ENCODE measurements at places on chromosomes 12 and 14.

GRCh38 chr14:96863986-96864330, 66.8 kb downstream of the VRK1 start:
- no peak for DNase-seq

- DNase-seq, result no peak
These were observed 155.5 kb downstream of the SYT1 start for GRCh38 chr12:79020106-79020505.

DNA sequence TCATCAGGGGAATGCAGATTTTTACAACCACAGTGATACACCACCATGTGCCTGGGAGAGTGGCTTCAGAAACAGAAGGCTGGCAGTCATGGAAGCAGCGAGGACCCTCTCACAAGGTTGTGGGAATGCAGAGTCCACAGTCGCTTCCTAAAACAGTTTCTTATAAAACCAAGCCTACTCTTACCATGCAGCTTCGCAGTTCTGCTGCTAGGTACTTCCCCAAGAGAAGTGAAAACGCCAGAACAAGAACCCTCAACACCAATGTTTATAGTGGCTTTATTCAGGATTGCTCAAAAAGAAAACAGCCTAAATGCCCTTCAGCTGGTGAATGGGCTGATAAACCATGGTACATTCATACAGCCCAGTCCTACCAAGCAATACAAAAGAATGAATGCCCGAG, 87.2 kb downstream of the DDX51 start:
- no peak for DNase-seq

DNA sequence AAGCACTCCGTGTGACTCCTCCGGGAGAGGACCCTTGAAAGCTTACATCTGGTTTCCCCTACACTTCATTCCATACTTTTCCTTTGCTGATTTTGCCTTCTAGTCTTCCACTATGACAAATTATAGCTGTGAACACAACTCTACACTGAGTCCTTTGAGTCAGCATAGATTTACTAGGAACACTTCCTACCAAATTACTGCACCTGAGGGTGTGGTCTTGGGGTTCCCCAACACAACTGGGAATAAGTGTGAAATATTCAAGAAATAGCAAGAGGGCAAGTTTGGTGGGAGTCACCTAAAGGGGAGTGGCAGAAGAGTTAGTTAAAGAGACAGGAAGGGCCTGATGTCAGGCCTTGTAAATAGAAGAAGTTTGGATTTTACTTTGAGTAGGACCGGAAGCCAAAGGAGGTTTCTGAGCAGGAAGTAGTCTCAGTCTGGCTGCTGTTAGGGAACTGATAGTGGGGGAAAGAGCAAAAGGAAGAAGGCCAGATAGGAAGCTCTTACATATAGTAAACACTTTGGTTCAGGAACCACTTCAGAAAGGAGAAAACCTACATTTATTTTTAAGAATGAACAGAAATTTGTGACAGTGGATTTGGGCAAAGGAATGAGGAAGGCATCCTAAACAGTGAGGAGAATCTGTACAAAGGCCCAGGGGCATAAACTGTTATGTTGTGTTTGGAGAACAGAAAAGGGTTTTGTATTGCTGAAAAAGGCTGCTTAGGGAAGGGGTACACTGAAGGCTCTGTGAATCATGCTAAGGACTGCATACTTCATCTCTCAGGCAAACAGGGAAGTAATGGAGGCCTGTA, 14.2 kb downstream of the SEL1L start:
- no peak for DNase-seq

- DNase-seq, result no peak
These were observed 10.7 kb downstream of the DYRK4 start for GRCh38 chr12:4572680-4573079.

DNA sequence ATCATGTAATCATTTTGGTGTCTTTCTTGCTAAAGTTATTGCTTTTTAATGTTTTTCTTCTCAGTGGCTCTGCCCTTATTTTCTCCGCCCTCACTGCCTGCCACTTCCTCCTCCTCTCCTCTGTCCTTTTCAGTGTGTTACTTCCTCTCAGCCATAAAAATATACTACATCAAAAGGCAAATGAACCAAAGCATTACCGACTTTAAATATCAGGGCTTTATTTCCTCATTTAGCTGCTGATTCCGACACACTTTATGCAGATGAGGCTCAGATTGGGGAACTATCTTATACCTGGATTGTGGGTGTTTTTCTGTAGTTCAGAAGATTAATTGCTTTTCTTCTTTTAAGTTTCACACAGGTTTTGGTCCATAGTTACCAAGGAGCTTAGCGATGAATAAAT, 118.1 kb downstream of the CMAS start:
- peak; percentile 43 for DNase-seq

- peak; percentile 40 for DNase-seq
These were observed 7.4 kb upstream of the TESPA1 start for GRCh38 chr12:54991991-54992375.

DNA sequence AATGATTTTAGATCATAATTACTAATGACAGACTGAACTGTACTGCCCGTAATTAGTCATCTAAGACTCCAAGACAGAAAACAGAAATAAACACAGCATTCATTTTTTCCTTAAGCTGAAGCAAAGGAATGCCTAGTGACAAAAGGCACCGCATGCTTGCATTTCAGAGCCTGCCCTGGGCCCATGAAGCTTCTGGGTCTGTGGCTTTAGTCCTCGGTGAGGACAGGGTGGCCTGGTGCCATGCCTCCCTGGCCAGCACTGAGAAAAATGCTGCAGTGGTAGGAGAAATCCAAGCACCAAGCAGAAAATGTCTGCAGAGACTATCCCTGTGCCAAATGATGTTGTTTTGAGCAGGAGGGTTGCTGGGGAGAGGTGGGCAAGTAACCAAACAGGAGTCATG, 171.6 kb downstream of the CALM1 start:
- DNase-seq, result no peak

DNA sequence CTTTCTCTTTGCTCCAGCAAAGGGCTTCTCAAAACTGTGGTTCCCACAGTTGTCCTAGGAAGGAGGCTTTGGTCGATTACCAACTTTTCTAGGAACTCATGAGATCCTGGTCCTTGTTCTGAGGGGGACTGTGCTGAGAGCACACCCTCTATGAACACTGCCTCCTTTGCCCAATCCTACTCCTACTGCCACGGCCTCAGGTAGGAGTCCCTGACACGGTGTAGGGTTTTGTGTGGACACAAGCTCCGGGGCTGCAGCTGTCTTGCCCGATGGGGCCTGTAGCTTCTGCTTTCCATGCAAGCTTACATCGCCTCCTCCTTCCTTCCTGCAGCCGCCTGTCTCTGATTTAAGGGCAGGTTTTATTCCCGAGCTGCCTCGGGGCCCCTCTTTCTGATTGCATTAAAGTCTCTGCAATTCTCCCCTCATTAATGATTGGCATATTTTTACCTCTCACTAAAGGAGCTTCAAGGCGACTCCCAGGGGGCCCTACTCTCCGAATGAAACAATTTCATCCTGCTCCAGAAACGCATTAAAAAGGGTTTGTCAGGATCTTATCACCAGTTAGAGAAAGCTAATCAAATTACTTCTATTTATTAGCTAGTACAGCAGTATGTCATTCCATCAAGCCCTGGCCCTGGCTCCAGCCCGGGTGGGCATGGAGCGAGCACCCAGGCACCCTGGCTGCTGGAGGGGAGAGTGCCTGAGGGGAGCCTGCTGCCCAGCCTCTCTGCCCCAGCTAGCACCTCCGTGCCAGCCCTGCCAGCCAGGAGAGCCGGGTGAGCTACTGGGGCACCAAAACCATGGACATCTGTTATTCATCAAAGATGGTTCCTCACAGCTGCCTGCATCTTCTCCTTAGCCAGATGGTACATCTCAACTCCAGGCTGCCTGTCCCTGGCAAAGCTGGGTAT, 38.0 kb upstream of the ESRRB start:
- DNase-seq, result no peak

- DNase-seq, result no peak
These were observed 4.5 kb upstream of the CDKN3 start for GRCh38 chr14:54392131-54392859.

- DNase-seq, result no peak
These were observed 191.5 kb upstream of the LRIG3 start for GRCh38 chr12:59111851-59112250.

- no peak for DNase-seq
These were observed 24.9 kb upstream of the CHGA start for GRCh38 chr14:92897922-92898565.

DNA sequence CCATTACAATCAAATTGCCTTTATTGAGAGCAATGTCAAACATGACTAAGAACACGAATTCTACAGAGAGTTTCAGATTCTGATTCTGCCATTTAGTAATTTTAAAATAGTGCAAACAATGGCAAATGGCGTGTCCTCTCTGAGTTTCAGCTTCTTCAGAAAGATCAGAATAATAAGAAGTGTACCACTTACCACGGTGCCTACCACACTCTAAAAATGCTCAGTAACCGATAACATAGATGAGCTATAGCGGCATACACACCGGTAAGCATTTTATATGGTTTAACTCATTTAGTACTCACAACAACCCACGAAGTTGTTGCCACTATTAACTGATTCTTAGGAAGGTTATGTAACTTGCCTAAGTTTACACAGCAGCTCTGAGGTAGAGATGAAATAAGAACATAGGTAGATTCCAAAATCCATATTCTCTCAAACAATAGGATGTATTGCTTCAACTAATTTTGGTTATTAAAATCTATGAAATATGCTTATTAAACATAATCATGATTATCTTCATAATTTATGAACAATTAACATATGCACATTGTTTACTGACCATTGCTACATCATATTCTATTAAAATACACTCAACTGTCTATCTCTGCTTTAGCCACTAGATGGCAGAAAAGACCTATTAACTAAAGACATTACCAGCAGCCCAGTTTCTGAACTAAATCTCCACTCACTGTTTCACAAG, 38.3 kb downstream of the SLC6A15 start:
- DNase-seq, result peak; percentile 2

GRCh38 chr14:24196071-24197055, 1.1 kb upstream of the TM9SF1 start:
- DNase-seq, result no peak

GRCh38 chr14:95061317-95062093, 95.8 kb downstream of the DICER1 start:
- DNase-seq, result no peak

DNA sequence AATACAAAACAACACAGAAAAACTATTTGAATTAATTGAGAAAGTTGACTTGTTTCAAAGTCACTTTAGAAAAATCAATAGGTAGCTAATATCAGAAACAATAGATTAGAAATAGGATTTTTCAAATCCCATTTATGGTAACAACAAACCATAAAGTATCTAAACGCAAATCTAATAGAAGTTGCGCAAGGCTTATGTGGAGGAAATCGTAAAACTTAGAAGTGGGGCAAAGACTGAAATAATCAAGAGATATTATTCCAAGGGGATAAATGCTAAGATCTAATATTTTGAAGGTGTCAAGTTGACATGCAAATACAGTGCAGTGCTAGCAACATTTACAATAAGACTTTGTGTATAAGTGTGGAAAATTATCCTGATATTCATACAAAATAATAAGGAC, 87.2 kb downstream of the TRHDE start:
- no peak for DNase-seq

DNA sequence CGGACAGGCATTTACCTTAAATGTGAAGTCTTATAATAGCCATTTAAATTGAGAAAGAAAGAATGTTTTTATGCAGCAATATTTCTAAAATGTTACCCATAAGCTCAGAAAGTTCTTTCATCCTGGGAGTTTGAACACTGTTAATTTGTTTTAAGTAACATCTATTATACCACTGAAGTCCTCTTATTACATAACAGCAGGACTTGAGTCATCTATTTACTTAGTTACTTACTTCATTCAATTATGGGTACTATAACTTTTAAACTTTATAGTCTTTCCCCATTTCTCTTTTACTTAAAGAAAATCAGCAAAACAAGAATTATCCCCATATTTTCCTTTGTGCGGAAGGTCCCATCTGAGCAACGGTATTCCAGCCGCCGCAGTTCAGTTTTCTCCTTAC, 473.1 kb downstream of the ETNK1 start:
- no peak for DNase-seq

- DNase-seq, result peak; percentile 38
These were observed 10.0 kb downstream of the LRCOL1 start for GRCh38 chr12:132600048-132601032.

- no peak for DNase-seq
These were observed 118.6 kb upstream of the SYT1 start for GRCh38 chr12:78746001-78746400.

- no peak for DNase-seq
These were observed 38.3 kb downstream of the SRGAP1 start for GRCh38 chr12:63882844-63883243.

GRCh38 chr12:42299392-42300308, 26.2 kb downstream of the ZCRB1 start:
- DNase-seq, result no peak

- DNase-seq, result no peak
These were observed 69.4 kb upstream of the RHOJ start for GRCh38 chr14:63134801-63135200.

- DNase-seq, result no peak
These were observed 460.9 kb upstream of the SYT1 start for GRCh38 chr12:78403681-78404080.

- DNase-seq, result no peak
These were observed 36.1 kb downstream of the ZFC3H1 start for GRCh38 chr12:71627438-71628002.

- no peak for DNase-seq
These were observed 1.8 kb downstream of the FLRT2 start for GRCh38 chr14:85531587-85532373.

DNA sequence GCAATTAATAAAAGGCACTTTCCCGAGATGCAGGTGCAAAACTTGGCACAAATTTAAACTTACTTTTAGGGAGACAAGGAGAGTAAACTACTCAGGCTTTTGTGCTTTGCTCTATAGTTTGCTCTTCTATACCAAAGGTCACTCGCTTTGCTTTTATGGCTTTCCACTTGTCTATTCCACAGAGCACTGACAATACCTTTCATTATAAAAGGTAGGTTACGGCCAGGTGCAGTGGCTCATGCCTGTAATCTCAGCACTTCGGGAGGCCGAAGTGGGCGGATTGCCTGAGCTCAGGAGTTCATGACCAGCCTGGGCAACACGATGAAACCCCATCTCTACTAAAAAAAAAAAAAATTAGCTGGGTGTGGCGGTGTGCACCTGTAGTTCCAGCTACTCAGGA, 32.9 kb downstream of the ALKBH1 start:
- DNase-seq, result no peak

- DNase-seq, result peak; percentile 24
These were observed 857 bp downstream of the ETNK1 start for GRCh38 chr12:22625762-22626294.

GRCh38 chr14:93431036-93431670, 414 bp downstream of the UNC79 start:
- no peak for DNase-seq
